ENCODE measurements at places on chromosomes 1 and 21.

GRCh38 chr1:228810878-228811711 is 75.8 kb downstream of the RHOU start:
- no peak for DNase-seq

DNA sequence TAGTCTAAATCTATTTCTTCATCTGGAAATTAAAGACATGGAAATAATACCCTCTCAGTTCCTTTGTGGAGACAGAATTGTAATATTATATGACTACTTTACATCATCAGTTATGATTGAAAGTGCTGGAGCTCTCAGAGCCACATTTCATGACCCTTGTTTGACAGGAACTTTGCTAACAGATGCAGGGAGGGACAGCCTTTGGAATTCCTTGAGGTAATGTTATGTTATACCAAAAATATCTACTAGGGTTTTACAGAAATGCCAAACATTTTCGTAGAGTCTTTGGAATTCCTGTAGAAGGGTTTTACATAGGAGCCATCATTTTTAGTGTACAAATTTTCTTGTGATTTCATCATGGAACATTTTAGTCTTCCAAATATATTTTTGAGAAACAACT is 57.4 kb upstream of the ADAMTS5 start:
- peak; percentile 70 for DNase-seq

GRCh38 chr1:84048820-84049219 is 49.9 kb upstream of the TTLL7 start:
- DNase-seq: no peak

- no peak for DNase-seq
Observed at GRCh38 chr1:246415028-246415427, 92.1 kb downstream of the SMYD3 start.

GRCh38 chr1:222552882-222553281 is 5.0 kb upstream of the HHIPL2 start:
- DNase-seq: no peak

DNA sequence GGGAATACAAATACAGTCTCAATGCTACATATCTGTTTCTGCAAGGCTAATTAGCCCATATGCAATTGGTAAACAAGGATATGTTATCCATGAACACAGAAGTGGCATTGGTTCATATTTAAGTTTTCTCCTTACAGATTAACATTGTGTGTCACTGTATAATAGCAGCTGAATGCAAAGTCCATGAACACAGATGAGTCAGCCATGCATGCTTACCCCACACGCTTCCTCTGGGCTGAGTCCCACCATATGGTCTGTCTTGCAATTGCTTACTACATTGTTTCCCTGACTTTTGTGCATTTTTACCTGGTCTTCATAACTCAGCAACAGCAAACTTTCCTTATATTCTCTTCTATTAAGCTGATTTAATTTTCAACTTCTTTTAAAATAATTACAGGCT is 41.5 kb upstream of the TSNAX start:
- DNase-seq: no peak

DNA sequence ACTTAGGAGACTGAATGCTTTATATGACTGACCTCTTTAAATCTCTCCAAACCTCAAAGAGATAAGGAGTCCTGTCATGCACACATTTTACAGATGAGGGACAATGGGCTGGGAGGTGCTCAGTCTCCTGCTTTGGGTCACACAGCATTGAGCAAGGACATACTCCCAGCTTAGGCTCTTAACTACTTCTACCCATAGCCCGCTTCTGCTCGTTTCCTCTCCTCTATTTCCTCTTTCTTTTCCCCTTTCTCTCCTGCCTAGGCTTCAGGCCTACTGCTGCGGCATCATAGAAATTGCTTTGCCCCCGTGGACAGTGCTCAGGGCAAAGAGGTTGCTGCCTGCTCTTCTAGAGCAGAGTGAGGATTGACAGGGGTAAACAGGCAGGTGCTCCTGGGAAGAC is 12.4 kb upstream of the ZNF691 start:
- DNase-seq: no peak

- no peak for DNase-seq
Observed at GRCh38 chr1:83950106-83950661, 48.7 kb downstream of the TTLL7 start.

DNA sequence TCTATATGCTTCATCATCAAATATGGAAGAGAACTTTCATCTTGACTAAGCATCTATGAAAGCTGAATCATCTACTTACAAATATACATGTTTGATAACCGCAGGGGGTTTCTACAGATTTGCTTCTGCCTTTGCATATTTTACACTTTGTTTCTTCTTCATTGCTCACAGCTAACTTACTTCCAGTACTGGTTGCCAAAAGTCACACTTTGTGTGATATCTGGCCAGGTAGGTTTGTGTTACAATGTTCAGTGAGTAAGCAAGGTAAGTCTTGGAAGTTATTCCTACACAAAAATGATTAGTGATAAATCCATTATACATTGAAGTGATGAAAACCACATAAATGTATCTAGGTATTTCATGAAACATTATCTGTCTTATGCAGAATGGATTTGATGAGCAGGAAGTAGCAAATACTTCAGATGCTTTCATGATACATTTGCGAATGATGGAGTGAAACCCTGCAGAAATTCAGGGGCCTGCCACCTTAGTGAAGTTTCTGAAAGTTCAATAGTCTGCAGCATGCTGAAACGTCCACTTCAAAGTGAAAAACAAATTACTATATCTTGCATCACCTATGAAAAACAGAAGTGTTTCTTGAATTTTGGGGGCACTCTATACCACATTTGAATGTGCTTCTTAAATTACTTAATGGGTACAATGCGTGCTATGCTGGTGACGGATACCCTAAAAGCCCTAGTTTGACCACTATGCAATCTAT is 187.3 kb downstream of the ATP6V1G3 start:
- no peak for DNase-seq

DNA sequence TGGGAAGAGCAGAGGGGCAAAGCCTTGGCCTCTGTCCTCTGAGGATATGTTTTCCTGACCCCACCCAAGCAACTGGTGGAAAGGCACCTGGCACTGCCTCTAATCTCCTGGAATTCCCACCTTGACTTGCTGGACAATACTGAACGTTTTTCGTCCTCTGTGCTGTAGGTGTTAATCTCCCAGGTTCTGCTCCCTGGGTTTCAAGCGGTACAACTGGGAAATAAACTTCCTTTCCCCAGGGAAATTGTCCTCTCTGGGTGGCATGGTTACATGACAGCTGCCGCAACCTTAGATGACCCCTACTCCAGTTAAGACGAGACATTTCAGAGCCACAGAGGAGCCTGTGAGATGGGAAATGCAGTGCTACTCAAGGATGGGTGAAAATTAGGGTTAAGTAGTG is 57.3 kb upstream of the BCAR3 start:
- DNase-seq: no peak

DNA sequence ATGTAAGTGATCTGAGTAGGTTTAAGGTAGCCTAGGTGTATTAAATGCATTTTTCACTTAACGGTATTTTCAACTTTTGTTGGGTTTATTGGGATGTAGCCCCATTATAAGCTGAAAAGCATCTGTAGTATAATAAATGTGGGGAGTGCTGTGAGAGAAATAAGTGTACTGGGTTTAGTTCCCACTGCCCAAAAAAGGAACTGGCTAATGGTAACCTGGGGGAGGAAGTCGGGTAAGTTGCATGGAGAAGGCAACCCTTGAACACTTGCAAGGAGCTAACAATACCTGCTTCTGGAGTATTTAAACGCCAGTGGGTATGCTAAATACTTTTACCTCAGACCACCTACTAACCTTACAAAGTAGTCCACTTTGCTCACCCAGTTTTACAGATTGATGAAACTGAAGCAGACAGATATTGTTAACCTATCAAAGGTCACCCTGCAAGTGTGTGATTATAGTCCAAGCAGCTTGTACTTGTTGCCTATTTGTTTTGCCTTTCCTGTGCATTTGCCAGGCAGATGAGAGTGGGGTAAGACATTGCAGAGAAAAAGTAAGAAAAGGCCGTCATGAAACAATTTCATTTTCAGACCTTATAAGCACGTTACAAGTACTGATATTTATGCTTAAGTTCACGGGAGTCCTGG is 7.6 kb upstream of the SHISA4 start:
- no peak for DNase-seq

DNA sequence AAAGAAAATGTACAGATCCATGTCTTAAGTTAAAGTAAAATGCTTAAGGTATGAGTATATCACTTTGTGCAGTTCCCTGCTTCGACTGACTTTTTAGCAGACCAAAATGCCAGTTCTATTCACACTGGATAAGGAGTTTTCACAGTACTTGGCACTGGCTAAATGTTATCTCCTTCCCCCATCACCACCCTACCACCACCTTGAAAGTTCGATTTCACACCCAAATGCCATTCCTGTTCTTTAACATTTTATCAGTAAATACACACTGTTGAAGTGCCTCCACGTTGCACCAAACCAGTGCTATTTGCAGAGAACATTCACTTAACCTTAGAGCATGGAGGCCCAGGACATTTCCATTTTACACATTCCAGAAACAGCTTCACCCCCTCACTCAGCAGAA is 100.0 kb downstream of the URB2 start:
- no peak for DNase-seq

DNA sequence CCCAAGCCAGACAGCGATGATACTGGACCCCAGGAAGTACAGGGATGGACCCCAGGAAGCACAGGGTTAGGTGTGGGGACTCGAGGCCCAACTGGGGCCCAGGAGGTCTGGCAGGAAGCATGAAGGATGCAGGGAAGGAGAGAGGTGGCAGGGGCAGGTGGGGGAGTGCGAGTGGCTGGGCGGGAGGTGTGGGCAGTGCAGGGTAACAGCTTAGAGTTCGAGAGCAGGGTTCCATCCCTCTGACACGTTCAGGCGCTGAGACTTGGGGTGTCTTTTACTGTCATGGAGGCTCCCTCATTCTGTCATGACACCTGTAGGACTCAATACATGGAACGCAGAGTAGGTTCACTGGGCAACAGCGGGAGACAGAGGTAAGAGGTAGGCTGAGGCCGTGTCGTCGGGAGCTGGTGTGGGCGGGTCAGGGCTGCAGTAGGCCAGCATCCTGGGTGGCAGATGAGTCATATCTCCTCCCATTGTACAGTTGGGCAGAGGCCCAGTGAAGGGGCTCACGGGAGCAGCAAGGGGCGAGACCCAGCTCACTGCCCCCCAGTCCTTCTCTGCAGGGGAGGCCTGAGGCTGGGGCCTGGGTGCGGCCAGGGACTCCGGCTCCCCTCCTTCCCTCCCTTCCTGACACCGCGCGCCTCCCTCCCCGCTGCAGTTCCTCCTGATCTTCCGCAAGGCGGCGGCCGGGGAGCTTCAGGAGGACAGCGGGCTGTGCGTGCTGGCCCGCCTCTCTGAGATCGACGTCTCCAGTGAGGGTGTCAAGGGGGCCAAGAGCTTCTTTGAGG is 11.6 kb upstream of the CTRC start:
- DNase-seq: no peak

DNA sequence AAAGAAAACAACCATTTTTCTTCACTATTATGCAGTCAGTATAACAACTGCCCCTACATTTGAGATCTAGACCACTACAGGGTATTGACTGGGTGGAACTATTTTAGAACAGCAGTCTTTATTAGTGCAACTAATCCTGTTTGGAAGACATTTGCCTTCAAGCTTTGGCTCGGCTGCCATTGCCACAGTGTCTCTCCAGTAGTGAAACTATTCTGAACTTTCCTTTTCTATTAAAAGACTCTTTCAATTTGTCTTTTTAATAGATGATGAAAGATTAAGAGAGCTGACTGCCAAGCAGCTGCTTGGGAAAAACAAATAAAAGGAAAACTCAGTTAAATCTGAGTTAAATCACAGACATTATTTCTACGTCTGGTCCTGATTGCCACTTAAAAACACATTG is 49.3 kb downstream of the LPGAT1 start:
- DNase-seq: no peak

- DNase-seq: peak; percentile 37
Observed at GRCh38 chr21:32143241-32143939, 135.5 kb downstream of the MIS18A start.

DNA sequence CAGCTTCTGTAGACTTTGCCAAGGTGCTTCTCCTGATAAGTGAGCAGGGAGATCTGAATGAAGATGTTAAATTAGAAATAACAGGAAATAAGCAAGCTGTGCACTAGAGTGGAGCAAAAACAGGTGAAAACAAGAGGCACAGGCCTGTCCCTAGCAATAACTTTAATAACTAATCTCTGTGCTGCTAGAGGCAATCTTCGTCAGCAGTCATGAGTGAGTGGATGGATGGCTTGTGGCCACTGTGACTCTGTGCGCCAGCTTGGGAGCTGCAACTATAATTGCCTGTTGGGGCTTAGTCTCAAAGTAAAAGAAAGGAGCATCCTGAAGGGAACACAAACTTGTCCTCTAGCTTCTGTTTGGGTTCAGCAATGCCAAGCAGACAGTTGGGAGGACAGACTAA is 240.3 kb downstream of the HHIPL2 start:
- no peak for DNase-seq

GRCh38 chr1:213443415-213443814 is 392.4 kb downstream of the RPS6KC1 start:
- no peak for DNase-seq

GRCh38 chr1:35568975-35569395 is 4.1 kb upstream of the TFAP2E start:
- no peak for DNase-seq

DNA sequence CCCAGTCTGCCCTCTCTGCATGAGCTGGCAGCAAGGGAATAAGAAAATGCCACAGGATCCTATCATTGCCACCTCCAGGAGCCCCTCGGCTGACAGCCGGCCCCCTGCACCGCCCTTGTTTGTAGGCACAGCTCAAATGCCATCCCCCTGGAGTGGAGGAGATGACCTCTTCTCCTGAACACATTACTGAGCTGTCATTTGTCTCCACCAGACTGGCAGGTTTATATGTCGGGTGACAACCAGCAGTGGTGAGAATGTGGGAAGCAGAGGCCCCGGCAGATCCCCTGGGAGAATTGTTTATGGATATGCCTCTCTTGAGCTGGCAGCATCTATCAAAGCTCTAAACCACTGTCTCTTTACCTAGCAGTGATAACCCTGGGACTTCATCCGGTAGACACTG is 135.4 kb upstream of the FMN2 start:
- DNase-seq: no peak
